EH (cell line): ENCODE measurements at places on chromosomes 5 and 9.

DNA sequence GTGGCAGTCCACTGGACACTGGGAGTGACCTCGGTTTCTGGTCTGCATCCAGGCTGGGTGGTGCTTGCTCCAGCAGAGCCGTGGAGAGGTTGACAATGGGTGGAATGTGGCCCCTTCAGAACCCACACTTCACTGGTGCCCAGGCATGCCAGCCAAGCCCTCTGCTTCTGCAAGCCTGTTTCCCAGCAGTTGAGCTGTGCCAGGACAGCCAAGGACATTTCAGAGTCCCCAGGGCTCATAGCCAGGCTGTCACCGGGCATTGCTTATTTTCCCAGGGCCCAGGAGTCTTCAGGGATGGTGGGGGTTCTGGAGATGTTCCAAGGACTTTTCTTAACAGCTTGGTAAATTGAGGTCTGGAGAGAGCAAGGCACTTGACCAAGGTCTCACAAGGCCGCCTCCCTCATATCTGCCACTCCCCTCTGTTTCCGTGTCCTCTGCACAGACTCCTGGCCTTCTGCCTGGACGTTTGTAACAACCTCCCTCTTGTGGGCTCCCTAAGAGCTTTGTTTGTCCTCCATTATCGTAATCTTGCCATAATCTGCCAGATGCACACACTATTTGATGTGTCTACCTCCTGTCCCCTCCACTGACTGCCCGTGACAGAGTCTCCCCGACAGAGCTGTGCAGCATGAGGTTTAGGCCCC is 3.8 kb upstream of the NDST1 start:
- DNase-seq: peak; percentile 43

DNA sequence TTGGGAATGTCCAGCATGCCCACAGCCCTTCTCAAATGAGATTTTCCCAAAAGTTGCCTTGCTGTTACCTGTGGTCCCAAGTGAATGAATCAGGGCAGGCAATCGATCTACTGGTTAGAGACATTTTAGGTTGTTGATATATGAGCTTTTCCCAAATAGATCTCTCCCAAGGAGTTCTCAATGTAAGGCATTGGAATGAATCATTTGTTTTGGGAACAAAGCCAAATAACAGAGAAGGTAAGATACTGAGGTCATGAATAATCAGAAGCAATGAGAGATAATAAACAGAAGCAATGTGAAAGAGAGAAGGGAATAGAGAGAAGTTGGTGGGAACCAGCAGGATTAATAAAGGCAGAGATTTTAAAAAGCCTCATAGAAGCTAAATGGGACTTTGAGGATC is 93.6 kb upstream of the FER start:
- peak; percentile 40 for DNase-seq

DNA sequence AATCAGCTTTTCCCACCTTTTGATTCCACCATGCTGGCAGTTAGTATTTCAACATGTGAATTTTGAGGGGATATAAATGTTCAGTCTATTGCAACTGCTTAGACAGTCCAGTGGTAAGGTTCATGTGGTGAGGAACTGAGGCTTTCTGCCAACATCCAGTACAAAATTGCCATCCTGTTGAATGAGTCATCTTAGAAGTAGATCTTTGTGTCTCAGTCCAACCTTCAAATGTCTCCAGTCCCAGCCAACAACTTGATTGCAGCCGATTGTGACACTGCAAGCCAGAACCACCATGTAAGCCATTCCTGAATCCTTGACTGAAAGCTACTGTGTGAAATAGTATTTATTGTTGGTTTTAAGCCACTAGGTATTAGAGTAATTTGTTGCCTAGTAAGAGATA is 331.5 kb upstream of the GRIN3A start:
- DNase-seq: no peak

- no peak for DNase-seq
These were observed 8.1 kb downstream of the TNFAIP8 start for GRCh38 chr5:119363936-119364335.

DNA sequence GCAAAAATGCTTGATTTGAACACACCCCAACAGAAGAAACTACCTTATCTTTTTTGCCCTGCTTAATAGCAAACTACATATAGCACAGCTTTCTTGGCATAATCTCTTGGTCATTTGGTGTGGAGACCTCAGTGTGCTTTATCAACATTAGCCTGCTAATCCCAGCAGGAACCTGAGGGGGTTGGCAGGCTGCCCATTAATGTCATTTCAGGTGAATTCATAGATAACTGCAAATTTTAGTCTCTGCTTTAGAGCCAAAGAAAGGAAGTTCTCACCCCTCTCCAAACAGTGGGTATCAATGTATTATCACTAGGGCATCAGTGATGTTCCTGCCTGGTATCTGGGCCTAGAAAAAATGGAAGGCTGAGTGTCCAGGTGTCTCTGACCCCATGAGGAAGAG is 489.0 kb downstream of the NTRK2 start:
- DNase-seq: no peak
